ENCODE measurements at places on chromosomes 3 and 15.

DNA sequence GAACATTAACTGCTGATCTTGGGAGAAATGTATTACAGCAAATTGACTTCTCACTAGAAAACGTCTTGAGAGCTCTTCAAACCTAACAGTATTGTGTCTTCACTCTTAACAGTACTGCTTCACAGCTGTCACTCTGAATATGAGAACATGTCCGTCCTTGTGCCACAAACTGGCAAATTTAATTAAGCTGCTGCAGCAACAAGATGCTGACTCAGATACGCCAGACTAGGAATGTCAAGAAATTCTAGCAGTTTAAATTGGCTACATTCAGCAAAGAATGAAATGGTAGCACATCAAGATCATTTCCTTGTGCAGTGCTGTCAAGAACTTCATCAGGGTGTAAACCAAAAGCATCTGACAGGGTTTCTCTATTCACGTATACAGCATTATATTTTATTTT, 7.6 kb downstream of the ICE2 start:
- no peak for DNase-seq

GRCh38 chr3:150917951-150918350, 12.7 kb upstream of the MINDY4B start:
- no peak for DNase-seq

GRCh38 chr15:57403566-57404325, 27.4 kb downstream of the CGNL1 start:
- no peak for DNase-seq

- DNase-seq, result no peak
Measured at GRCh38 chr3:130686833-130687232, 59.8 kb downstream of the PIK3R4 start.

DNA sequence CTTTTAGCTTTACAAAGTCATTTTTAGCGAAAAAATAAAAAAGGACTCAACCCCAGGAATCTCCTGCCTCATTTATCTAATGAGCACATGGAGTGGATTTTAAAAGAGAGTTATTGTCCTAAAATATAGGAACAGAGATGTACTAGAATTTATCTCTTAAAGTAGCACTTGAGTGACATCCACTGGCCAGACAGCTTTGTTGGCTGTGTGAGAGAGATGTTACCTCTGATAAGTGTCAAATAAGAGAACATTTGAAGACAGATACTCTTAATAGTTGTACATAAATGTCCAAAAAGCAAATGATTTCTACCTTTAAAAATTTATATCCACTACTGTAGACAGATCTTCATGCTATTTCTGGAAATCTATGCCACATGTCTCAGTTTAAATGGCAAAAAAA, 12.3 kb upstream of the MFSD1 start:
- DNase-seq, result peak; percentile 12

- no peak for DNase-seq
Measured at GRCh38 chr3:3848923-3849275, 49.7 kb downstream of the LRRN1 start.

GRCh38 chr15:60479361-60480110, 594 bp upstream of the ICE2 start:
- no peak for DNase-seq

GRCh38 chr15:81680829-81681228, 306.8 kb upstream of the TMC3 start:
- DNase-seq, result no peak

GRCh38 chr15:76330080-76330680, 6.4 kb upstream of the ISL2 start:
- DNase-seq, result no peak

Data from NCI-H2081 treated with DMSO at 0.1 percent for 48 hours (cell line).